Memory B cell (primary cell): ENCODE measurements at places on chromosomes 1 and 21.

DNA sequence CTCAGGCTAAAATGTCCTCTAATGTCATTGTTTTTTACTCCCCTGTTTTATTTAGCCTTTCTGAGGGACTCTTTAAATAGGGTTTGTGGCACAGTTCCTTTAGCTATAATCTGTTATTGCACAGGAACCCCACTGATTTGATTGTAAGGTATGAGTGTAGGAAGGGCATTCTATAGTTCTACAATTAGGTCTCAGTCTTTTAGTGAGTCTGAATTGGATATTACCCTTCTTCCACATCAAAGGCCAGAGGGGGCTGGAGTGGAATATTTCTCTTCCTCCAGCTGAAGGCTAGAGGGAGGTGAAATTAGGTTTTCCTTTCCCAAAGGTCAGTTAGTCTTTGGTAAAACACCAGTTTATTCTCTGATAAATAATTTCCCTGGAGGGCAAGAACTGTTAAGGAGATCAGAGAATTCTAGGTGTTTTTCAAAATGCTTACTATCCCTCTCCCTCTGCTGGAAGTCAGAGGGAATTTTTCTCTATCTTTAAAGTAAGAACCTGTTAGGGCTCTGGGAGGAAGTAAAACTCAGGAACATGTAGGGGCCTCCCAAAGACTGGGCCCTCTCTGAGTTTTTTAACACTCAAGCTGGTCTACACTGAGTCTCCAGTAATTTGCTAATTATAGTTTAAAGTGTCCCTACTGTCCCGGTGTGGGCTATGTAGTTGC is 176.3 kb upstream of the ZNHIT6 start:
- DNase-seq, result no peak
- H3K36me3 ChIP-seq, result no peaks in the 10 kb centered on the region
- no peak overlapping the region for H3K4me3 ChIP-seq
- H3K27ac ChIP-seq, result no peak overlapping the region
- no peaks in the 10 kb centered on the region for H3K27me3 ChIP-seq

- H3K4me3 ChIP-seq, result no peak overlapping the region
- peaks cover 3% of the 10 kb centered on the region for H3K27me3 ChIP-seq
- no peak overlapping the region for H3K27ac ChIP-seq
These were observed 28.6 kb upstream of the MAP10 start for GRCh38 chr1:232776526-232777106.

DNA sequence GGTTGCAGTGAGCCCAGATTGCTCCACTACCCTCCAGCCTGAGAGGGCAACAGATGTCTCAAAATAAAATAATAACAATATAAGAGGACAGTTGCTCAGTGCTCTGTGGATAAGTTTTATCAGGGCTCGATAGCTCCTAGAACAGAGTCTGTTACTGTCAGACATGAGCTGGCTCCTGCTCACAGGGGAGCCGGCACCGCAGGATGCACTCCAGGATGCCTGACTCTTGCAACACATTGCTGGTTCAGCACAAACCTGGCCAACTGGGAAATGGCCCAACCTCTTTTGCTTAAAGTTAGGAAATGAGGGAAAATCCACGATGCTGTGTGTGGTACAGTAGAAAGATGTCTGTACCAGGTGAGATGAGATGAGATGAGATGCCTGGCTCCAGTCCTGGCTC is 5.8 kb upstream of the CTSE start:
- H3K4me3 ChIP-seq, result no peak overlapping the region
- no peak overlapping the region for H3K27ac ChIP-seq
- peaks cover 23% of the 10 kb centered on the region for H3K4me1 ChIP-seq
- DNase-seq, result no peak
- no peaks in the 10 kb centered on the region for H3K27me3 ChIP-seq

- peak overlapping the region; percentile 25 for H3K4me3 ChIP-seq
- H3K4me1 ChIP-seq, result peaks cover 27% of the 10 kb centered on the region
- peak; percentile 63 for DNase-seq
- H3K27me3 ChIP-seq, result no peaks in the 10 kb centered on the region
- H3K36me3 ChIP-seq, result peaks cover 6% of the 10 kb centered on the region
These were observed 18.9 kb downstream of the LDLRAP1 start for GRCh38 chr1:25562101-25562927.

- no peaks in the 10 kb centered on the region for H3K4me1 ChIP-seq
- no peak overlapping the region for H3K27ac ChIP-seq
- no peaks in the 10 kb centered on the region for H3K27me3 ChIP-seq
- H3K4me3 ChIP-seq, result no peak overlapping the region
- no peak for DNase-seq
These were observed 93.7 kb downstream of the NTMT2 start for GRCh38 chr1:170239445-170239844.

DNA sequence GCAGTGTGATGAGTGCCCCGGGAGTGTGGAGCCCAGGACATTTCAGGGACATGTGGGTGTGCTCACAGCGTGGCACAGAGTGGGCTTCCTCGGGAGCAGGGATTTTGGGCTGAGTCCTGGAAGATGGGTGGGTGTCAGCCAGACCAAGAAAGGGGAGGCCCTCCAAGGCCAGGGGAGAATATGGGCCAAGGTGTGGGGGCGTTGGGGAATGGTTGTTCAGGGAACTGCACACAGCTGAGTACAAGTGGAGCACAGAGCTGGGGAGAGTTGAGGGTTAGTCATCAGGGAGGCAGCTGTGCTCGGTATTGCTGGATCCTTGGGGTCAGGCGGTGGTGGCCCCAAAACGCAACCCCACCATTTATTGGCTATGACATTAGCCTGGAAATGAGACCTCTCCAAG is 5.5 kb downstream of the POGK start:
- H3K4me1 ChIP-seq, result peaks cover 35% of the 10 kb centered on the region
- H3K4me3 ChIP-seq, result no peak overlapping the region
- peaks cover 38% of the 10 kb centered on the region for H3K36me3 ChIP-seq
- H3K27ac ChIP-seq, result peak overlapping the region; percentile 32
- no peak for DNase-seq

GRCh38 chr1:84876353-84876752 is 16.7 kb downstream of the LPAR3 start:
- H3K4me3 ChIP-seq, result no peak overlapping the region
- no peak for DNase-seq
- no peak overlapping the region for H3K27ac ChIP-seq
- H3K36me3 ChIP-seq, result peaks cover 2% of the 10 kb centered on the region
